HuH-7 (cell line): ENCODE measurements at places on chromosomes 2 and 18.
A peak's percentile ranks its signal among the peaks of the same experiment; 100 is the strongest.

DNA sequence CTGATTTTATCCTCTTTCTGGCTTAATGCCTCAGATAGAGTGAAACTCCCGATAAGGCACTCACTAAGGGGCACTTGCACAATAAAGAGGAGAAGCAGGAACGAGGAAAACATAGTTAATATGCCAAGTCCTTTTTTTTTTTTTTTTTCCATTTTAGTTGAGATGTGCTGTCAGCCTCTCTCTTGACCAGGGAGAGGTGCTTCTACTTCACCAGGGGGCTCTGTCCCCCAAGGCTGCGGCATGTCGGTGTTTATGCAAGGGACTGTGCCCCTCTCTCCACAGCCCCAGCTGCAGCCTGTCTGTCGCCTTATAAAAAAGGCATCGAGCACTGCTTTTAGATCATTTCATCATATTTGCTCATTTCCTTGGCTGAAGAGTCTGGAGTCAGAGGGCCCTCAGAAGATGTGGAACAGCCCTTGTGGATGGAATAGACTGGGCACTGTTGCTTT, 178.1 kb downstream of the SLC8A1 start:
- DNase-seq, result no peak

DNA sequence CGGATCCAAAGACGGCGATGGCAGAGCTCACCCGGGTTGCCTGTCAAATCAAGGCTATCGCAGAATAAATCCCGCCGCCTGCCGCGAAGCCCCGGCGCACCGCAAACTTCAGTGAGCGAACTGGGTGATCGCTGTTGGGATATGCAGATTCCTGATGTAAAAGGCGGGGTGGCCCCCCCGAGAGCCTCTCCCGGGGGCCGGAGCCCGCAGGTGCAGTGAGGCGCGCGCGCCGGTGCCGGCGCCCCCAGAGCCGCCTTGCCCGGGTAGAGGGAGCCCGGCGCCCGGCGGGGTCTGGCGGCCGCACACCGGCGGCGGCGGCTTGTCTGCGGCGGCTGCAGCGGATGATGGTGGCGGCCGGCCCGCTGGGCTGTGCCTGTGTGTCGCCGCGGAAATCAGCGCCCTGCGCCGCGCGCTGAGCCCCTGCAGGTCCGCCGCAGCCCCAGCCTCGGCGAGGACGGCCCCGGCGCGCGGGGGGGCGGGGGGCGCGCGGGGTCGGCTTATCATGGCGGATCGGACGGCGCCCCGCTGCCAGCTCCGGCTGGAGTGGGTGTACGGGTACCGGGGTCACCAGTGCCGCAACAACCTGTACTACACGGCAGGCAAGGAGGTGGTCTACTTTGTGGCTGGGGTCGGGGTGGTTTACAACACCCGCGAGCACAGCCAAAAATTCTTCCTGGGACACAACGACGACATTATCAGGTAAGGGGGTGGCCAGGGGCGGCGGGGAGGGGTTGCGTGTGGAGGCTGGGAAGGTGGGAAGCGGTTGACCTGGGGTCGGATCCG, 1.3 kb downstream of the EML6 start:
- DNase-seq, result peak; percentile 49

DNA sequence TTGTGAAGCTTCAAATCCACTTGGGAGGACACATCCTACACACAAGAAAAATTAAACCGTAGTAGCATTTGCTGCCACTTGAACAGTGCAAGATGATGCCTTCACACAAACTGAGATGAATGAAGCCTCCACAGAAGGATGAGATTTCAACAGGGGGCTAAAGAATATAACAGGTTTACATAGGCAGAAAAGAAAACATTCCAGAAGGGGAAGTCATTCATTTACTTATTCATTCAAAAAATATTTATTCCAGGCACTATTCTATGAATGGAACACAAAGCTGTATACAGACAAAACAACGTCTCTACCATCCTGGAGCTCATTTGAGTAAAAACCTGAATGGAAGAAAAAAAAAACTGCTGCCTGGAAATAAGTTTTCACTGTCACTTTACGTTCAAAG, 170.5 kb downstream of the CDH20 start:
- DNase-seq, result no peak

- no peak for DNase-seq
These were observed 11.9 kb downstream of the TWIST2 start for GRCh38 chr2:238859636-238860347.

DNA sequence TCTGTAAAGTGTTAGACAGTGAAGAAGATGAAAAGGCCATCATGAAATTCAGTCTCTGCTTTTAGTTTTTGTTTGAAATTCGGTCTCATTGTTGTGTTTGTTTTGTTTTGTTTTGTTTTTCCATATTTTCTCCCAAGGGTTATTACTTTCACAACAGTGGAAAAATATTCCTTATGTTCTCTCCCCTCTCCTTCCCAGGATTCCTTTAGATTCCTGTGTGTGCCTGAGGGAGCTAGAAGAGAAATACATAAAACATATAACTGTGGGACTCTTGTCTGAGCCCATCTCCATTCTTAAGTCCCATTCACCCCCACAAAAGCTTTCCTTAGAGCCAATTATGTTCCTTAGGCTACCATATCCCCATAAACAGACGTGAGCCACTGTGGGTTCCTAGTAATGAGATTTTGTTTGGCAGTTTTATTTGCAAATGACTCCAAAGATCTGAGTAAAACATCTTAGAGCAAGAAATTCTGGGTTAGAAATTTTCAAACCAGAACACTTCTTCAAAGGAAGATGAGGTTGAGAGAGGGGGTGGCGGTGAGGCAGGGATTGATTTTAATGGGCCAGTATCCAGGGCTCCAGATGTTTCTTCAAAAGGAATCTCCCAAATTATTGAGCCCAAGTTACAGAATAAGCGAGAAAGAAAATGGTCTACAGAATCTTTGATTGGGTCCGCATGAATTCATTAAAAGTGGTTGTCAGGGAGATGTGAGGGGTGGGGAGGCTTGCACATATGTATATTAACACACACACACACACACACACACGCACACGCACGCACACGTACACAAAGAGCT, 157.8 kb upstream of the TNP1 start:
- DNase-seq, result no peak

DNA sequence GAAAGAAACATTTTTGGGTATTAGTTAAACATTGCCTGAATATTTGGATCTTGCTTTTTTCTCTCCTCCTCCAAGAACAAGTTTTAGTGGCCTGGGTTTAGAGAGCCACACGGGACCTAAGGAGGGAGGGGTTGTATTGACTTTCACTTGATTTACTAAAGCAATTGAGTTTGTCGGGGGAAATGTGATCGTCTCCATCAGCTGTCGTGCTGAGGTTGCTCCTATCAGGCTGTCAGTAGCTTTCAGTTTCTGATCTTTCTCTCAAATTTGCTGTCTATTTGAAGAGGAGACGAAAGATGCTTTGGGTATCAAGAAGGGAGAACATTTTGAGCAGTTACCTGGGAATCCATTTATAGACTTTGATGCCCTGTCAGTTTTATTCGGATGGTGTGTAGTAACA, 106.0 kb downstream of the SETBP1 start:
- no peak for DNase-seq

GRCh38 chr2:136539355-136539754, 226.0 kb upstream of the THSD7B start:
- no peak for DNase-seq

DNA sequence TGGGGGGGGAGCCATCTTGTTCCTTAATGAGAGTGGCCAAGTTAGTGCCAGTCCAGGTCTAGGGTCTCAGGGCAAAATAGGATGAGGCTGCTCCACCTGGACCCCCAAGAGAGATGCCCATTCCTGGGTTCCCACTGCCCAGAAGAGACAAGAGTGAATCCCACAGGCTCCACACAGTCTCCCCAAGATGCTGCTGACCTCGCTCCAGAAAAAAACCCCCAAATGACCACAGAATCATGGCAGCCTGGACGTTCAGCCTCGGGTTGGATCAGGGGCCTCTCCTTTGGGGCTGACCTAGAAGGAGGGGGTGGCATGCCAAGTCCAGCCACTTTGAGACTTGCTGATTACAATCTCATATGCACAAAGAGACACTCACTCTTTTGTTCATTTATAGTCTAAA, 25.1 kb downstream of the STAT1 start:
- no peak for DNase-seq

DNA sequence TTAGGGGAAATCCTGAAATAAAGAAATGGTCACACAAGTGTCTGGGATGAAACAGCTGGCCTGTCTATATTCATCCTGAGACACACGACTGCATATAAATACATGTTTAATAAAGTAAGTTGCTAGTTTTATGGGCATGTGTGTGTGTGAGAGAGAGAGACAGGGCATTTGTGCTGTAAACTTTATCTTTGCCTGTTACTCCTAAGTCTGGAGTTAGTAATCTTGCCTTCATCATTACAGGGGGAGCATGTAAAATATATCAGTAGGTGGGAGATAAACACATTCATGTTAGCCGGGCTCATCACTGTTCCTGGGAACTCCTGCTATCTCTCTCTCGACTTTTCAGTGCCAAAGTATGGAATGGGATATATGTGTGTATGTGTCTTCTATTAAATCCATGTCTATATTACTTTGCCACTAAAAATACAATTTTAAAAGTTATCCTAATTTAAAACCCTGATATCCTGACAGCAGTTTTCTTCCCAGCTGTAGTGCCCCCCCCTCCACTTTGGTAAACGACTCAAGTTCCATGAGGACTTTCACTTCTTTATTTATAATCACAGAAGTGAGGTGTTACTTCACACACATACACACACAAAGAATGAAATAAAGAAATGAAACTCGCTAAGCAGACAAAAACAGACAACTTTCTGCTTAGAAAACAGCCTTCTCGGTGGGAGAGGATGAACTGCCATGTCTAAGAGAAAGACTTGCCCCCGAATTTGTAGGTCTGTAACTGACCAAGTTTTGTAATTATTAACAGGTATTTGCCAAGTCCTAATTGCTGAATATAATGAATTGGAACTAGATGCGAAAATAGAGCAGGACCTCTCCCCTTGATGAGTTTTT, 947 bp downstream of the ZEB2 start:
- no peak for DNase-seq

DNA sequence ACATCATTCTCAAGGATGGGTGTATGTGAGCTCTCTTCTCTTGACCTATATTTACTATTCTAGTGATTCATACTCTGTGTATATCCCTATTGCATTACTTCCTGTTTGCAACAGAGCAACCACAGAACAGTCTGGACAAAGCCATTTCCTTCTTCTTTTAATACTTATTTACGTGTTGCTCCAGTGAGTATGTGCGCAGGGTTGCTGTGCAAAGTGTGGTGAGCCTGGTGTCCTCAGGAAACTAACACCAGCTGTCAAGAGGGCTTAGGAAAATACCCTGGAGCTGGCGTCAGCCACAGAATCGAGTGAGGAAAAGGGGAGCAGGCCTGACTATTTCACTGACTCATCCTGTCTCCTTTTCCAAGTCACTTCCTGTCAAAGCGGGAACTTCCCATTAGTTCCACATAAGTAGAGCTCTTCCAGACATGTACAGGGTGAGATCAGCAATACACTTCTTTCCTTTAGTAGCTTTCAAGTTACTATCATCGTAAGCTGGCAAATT, 214.1 kb upstream of the COPS8 start:
- no peak for DNase-seq
